ENCODE measurements at places on chromosomes 5 and 9.

DNA sequence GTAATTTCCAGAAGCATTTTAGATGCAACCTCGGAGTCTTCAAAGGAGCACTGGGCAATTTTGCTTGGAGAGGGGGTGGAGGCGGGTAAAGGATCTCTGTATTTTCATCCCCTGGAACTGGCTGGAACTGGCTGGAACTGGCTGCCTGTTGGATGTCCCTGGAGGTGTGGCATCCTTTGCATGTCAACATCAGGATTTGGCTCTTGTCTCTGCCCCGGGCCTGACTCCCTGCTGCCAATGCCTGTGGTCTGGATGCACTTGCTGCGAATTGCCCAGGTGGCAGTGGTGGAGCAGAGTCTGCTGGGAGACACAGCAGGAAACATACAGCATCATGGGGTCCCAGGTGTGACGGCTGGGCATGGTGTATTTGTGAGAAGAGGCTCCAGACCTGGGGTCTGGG, 391.3 kb downstream of the GADD45G start:
- no peak for DNase-seq

DNA sequence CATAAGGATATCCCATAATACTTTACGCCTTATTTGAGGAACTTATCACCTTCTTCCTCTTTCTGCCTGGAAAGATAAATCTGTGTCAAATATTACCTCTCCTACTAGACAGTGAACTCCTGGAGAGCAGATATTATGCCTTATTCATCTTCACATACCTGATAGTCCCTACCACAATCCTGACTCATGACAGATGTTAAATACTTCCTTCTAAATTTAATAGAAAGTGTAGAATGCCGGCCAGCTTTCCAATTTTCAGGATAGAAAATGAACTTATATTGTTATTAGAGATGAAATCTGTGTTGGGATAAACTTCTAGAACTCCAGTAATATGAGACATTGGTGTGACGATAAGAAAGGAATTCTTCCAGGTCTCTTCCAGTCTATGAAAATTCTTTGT, 89.0 kb downstream of the GCNT4 start:
- DNase-seq = no peak

DNA sequence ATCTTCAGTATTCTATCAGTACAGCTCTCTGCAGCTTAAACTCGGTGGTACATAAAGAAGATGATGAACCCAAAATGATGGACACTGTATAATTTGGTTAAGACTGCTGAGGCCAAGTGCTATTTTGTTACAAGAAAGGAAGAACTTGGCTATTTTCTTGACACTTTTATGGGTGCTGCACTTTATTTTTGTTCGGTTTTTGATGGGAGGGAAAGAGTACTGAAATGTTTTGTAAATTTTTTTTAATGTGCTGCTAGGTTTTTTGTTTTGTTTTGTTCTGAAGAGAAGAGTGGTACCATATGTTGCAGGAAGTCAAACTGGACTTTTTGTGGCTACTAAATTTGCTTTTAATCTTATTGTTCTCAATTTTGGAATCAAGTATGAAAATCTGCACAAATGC, 26.7 kb downstream of the CDC37L1 start:
- no peak for DNase-seq

DNA sequence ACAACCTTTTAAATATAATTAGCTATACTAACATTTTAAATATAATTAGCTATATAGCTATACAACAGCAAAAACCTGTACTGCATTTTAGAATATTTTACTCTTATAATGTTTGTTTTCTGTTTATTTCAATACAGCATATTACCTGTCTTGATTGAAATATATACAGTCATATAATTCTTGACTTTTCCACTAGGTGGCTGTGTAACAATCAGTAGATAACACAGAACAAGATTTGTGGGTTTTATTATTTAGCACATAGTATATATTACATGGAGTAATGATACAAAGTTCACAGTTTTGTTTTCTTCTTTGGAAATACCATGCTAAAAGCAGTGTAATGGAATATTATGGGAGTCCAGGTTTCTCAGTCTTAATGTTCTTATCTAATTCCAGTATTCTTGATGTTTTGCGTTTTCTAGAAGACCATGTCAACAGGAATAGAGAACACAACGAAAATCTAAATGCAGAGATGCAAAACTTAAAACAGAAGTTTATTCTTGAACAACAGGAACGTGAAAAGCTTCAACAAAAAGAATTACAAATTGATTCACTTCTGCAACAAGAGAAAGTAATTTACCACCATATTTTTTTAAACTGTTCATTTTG, 13.3 kb downstream of the HMMR start:
- DNase-seq = no peak

- no peak for DNase-seq
Observed at GRCh38 chr9:976943-977837, 735 bp downstream of the DMRT3 start.

GRCh38 chr5:167587772-167588437, 703.5 kb upstream of the WWC1 start:
- DNase-seq = no peak

- no peak for DNase-seq
Observed at GRCh38 chr5:136731241-136731900, 366.0 kb upstream of the TRPC7 start.

- no peak for DNase-seq
Observed at GRCh38 chr5:18333841-18334240, 699.6 kb downstream of the TAF11L14 start.

DNA sequence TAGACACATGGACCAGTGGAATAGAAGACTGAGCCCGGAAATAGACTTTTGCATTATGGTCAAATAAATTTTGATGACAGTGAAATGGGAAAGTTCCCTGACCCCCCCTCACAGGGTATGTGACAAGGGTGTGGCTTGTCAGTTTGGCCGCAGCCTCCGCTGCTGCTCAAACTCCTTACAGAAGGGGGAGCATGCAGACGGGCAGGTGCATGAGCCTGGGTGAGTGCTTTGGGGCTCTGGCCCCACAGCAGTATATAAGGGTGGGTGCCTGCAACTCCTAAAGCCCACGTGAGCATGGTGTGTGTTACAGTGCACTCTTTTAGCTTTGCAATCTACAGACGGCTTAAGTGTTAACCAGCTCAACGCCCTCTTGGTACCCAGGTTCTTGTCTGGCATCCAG, 21.9 kb upstream of the CAPSL start:
- DNase-seq = no peak

- no peak for DNase-seq
Observed at GRCh38 chr9:110744715-110745384, 76.3 kb downstream of the MUSK start.

GRCh38 chr5:87787625-87788256, 375.0 kb upstream of the CCNH start:
- no peak for DNase-seq

DNA sequence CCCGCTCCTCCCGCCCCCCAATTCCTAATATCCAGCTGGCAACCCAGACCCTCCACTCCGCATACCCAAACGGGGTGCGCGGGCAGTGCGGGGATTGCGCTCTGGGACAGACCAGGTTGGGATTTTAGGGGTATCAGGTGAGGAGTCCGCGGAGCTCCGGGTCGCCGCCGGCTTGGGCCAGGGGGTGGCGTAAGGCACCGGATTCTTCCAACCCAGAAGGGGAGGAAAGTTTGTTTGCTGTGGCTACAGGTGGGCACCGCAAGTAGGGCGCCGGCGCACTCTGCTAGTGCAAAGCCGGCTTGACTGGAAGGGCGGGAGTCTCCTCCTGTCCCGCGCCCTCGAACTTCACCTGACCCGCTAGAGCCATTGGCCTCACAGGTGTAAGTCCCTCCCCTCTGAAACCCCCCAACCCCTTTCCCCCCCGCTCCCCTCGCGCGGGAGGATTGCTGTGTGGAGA, 709 bp downstream of the IQGAP2 start:
- no peak for DNase-seq

- DNase-seq = no peak
Observed at GRCh38 chr5:170097934-170098333, 7.8 kb upstream of the FOXI1 start.

DNA sequence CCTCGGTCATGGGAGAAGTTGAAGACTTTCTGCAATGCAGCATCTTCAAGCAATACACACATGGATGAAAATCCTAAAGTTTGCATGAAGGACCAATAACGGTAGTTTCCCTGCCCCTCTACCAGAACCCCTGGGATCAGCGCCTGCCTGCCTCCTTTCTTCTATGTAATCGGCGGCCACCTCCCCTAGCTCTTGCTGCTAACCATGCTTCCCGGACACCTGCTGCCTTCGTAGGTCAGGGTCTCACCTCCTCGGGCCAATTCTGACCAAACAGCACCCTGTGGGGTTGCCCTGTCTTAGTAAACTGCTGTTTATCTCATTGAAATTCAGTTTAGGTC, 388 bp upstream of the MED10 start:
- no peak for DNase-seq

DNA sequence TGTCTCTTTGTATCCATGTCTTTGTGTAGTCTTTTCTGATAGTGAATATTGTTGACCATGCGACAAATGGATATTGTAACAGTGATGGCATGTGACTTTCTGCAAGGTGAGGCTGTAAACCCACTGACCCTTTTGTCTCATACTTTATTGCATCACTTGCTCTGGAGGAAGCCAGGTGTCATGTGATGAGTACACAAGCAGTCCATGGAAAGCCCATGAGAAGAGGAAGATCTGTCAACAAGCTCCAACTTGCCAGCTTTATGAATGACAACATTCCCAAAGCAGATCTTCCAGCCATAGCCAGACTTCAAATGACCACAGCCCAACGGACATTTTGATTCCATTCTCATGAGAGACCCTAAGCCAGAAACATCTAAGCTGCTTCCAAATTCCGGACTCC, 450.1 kb upstream of the ACTBL2 start:
- no peak for DNase-seq

DNA sequence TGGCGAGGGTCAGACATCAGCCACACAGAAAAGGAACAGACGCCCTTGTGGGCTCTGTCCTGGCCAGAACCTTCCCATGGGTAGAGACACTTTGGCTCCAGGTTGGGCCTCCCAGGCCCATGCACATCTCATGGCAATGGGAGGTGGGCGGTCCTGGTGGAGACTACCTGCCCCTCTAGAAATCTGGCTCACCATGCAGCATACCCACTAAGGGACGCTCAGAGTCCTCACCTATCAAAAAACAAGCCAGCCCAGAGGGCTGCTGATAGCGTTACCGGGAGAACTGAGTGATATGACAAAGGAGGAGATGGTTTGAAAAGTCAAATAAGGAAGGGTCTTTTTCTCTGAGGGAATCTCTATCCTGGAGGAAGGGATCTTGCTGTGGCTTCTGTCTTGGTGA, 62.1 kb downstream of the C5orf15 start:
- DNase-seq = no peak

DNA sequence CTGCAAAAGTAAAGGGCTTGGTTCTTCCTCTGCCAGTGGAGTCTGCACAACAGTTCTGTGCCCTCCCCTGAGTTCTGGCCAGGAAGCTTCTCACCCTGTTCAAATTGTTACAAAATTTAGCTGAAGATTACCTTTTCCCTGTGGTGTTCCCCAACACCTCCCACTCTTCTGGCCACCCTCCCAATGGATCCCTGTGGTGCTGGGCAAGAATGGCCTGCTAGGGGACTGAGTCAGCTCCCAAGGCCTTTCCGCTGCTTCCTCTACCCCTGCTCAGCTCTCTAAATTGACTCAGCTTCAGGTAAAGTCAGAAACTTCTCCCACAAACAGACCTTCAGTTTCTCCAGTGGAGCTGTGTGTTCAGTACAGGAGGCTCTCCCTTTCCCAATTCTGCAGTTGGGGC, 186.0 kb downstream of the NR2F1-AS1 start:
- DNase-seq = no peak
